ENCODE measurements at places on chromosomes 1 and 21.

- DNase-seq, result peak; percentile 76
Measured at GRCh38 chr1:61741711-61742619, at the start of gene PATJ. PATJ (plus strand) TSS chr1:61742480; CDS start chr1:61762893, 20,413 bp downstream.

GRCh38 chr1:148379697-148380096 is 103.4 kb downstream of the PPIAL4G start:
- DNase-seq, result no peak

GRCh38 chr1:35657851-35658250 is 16.5 kb upstream of the PSMB2 start:
- no peak for DNase-seq

DNA sequence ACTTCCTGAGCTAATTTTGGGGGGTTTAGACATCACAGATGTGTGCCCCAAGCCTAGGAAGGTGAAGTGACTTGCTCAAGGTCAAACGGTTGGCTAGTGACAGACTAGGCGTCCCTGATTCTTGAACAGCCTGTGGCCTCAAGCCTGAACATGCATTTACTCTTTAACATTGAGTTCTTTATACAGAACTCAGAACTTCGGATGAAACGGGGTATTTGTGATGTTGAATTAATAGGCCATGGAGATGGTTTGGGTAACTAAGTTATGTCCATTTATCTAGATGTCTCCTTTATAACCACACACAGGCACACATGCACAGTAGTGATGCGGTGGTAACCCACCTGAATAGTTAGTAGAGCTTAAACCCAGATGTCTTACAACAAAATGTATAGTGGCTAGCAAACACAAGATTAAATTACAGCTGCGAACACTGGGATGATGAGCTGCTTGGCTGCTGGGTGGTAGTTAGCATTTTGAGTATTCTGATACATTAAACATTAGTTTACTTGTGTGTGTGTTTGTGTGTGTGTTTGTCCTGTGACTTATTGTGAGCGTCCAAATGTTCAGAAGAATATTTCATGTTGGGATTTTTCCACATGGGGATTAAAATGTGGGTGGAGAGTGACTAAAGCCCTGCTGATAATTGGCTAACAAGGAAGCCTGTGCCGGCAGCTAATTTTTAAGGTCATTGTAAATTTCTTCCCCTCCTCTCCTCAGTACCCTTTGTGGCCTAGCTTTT is 2.3 kb downstream of the ATP1A1 start:
- DNase-seq, result no peak

DNA sequence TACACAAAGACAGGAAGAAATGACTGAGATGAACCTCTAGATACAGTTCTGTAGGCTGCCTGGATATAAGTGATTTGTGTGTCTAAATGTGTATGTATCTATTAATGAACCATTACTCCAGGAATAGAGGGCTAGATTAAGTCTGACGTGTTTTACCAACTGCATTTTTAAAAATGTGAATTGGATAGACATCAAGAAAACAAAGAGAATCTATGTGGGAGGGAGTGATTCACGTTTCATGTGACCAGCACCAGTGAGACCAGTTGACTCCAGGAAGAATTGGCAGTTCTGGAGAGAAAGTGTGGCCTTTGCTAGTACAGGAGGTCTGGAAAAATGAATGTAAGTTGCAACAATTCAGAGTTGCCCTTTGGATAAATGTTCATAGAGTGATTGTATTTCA is 53.4 kb upstream of the RGS21 start:
- no peak for DNase-seq

- no peak for DNase-seq
Measured at GRCh38 chr1:110526201-110526780, 7.3 kb upstream of the KCNA10 start.

- DNase-seq, result no peak
Measured at GRCh38 chr1:198253668-198254067, 96.9 kb downstream of the NEK7 start.

- DNase-seq, result no peak
Measured at GRCh38 chr1:9728451-9729295, 77.1 kb downstream of the PIK3CD start.

GRCh38 chr1:189567890-189568289 is 909.8 kb downstream of the BRINP3 start:
- DNase-seq, result no peak

- no peak for DNase-seq
Measured at GRCh38 chr1:60866226-60866900, 216.0 kb upstream of the NFIA start.

GRCh38 chr1:81679942-81680341 is 120.8 kb upstream of the ADGRL2 start:
- DNase-seq, result no peak

DNA sequence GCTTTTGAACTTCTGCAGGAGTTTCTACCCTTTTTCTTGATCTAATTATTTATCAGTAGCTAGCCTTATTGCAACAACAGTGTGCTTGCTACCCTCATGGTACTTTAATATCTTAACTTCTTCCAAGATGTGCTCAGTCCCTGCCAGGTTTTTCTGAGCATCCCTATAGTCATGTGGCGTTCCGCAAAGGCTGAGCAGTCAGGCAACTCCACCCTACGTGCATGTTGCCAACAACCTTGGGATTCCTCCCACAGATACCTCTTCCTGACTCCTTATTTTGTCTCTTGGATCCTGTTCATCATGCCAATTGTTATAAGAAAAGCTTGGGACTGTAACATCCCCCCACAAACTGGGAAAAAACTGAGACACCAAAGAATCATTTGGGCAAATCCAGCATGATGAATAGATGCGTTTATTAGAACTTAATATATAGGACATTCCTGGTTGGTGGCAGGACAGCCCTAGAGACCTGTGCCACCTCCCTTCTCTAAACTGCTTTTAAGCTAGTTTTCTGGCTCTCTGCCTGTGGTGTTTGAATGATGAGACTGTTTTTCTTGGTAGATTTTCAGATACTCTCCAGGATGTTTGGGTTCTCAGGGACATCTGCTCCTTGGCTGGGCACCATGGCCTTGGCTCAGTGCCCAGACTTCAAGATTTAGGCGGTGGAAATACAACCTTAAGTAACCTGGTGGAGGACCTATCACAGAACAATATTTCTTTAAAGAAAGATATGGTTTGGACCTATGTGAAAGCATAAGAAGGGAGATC is 27.1 kb upstream of the KCTD3 start:
- peak; percentile 32 for DNase-seq

GRCh38 chr1:193310564-193310963 is 124.2 kb upstream of the B3GALT2 start:
- no peak for DNase-seq

DNA sequence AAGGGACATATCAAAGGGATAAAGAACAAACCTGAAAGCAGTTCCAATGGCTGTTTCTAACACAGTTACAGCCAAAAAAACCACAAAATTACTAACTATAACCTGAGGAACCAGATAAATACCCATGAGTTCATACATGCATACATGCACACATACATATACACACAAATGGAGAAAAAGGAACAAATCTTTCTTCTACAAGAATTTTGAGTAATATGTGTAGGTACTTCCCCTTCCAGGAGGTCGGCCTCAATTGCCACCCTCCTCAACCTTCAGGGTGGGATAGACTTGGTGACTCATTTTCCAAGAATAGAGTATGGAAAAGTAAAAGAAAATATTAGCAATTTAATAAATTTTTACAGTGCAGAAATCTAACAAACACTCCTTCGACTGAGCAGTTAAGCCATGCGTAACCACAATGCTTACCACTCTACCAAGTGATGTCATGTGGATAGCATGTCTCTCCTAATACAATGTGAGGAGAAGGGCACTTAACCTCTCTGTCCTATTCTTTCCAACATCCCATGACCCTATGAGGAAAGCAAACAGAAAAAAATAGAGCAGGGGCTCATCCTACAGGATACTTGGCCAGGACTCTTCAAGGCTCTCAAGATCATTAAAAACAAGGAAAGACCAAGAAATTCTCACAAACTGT is 243.0 kb upstream of the RUNX1 start:
- peak; percentile 22 for DNase-seq

DNA sequence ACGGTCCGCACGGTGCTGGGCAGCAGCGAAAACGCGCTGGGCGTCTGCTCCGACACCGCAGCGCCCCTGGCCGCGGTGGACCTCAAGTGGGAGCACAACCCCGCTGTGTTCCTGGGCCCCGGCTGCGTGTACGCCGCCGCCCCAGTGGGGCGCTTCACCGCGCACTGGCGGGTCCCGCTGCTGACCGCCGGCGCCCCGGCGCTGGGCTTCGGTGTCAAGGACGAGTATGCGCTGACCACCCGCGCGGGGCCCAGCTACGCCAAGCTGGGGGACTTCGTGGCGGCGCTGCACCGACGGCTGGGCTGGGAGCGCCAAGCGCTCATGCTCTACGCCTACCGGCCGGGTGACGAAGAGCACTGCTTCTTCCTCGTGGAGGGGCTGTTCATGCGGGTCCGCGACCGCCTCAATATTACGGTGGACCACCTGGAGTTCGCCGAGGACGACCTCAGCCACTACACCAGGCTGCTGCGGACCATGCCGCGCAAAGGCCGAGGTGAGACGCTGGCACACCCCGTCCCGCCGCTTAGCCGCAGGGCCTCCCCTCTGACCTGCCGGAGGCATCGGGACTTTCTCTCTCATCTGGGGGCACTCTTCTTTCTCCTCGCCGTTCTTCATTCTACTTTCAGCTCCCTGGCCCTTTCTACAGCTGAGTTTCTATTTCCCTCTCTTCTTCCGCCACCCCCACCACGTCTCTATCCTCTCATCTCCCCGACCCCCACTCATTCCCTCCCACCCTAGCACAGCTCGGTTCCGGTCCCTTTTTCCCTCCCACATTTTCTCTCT is 1.0 kb downstream of the NPR1 start:
- DNase-seq, result no peak

GRCh38 chr1:192974701-192975100 is 84.5 kb downstream of the UCHL5 start:
- DNase-seq, result no peak

- DNase-seq, result peak; percentile 13
Measured at GRCh38 chr1:56831871-56832693, 12.9 kb upstream of the FYB2 start.

- DNase-seq, result no peak
Measured at GRCh38 chr1:152411134-152411533, 2.9 kb downstream of the CRNN start.

GRCh38 chr1:201240171-201240570 is 43.1 kb upstream of the PKP1 start:
- DNase-seq, result no peak

GRCh38 chr1:89602871-89603404 is 30.0 kb upstream of the LRRC8C start:
- DNase-seq, result no peak

- no peak for DNase-seq
Measured at GRCh38 chr1:84366786-84367185, 31.5 kb upstream of the DNASE2B start.

GRCh38 chr1:24015221-24016210 is 35.4 kb upstream of the SRSF10 start:
- no peak for DNase-seq

DNA sequence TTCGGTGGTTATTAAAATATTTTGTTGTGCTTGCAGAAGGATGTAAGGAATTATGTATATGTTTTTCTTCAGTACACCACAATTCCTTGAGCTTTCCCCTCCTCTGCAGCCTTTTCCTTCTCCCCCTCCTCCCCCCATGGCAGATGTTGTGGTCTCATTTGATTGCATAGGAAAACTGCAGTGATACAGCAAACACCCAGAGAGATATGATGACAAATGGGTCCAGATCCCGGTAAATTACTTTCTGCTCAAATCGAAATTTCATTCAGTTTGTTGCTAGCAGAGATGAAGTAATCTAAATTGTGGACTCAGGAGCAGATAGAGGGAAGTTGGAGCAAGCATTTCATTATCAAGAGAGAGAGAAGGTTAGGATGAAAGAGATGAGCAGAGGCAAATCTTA is 9.9 kb downstream of the LMO4 start:
- no peak for DNase-seq

- no peak for DNase-seq
Measured at GRCh38 chr1:152969036-152969435, 1.4 kb upstream of the SPRR4 start.

DNA sequence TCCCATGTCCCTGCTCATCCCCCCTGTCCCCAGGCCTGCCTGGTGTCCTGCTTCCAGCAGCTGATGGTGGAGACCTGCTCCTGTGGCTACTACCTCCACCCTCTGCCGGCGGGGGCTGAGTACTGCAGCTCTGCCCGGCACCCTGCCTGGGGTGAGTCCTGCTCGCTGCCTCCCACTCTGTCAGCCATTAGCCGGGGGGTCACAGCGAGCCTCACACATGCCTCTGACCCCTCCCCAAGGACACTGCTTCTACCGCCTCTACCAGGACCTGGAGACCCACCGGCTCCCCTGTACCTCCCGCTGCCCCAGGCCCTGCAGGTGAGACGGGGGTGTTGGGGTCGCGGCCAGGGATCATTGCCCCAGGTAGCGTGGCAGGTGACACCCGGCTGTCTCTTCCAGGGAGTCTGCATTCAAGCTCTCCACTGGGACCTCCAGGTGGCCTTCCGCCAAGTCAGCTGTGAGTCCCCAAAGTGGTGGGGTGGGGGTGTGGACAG is 10.0 kb downstream of the SCNN1D start:
- DNase-seq, result peak; percentile 5

GRCh38 chr21:25911730-25912401 is 177.1 kb downstream of the GABPA start:
- no peak for DNase-seq

GRCh38 chr21:42151148-42151947 is 67.6 kb upstream of the ABCG1 start:
- peak; percentile 14 for DNase-seq

DNA sequence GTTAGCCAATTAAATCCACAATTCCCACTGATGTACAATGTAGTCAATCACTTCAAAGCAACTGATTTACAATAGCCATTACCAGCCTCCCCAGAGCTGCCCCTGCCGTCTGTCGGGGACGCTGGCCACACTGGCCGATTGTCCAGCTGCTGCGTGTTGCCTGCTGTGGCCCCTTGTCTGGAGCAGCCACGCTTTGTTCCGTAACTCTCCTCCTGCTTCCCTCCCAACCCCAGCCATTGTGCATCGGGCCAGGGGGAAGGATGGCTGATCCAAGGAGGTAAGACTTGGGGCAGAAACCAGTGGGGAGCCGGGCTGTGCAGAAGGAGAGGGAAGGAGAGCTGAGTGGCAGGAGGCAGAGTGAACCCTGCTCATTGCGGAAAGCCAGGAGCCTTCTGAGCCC is 83.6 kb upstream of the LYST start:
- DNase-seq, result no peak

GRCh38 chr1:155085504-155086127 is 7.0 kb downstream of the EFNA3 start:
- DNase-seq, result no peak

DNA sequence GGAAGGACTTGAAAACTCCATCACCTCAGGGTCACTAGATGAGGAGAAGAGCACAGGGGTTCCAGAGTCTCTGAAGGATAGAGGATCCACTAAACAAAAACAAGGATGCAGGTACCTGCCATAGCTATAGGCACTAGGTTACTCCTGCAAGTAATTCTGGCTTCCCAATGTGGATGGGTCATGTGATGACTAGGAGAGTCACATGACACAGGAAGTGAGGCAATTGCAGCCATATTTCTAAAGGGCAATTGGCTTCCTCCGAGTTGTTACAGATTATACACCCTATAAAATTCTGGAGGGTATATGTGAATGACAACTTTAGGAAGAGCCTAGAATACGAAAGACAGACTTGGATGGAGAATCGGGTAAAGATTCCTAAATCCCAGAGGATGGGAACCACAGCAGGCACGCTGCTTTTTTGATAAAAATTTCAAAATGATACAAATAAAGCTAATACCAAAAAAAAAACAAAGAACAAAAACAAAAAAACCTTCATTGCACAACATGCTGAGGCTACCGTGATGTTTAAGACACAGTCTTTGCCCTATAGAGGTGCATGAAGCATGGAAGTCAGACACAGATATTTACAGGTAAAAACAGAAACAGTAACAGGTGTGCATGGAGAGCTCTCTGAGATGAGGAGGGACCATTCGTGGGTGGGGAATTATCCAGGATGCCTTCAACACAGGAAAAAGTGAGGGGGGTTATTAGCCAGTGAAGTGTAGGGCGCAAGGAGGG is 10.5 kb downstream of the MTX1 start:
- peak; percentile 6 for DNase-seq
